ENCODE measurements at places on chromosomes 5 and 9.

GRCh38 chr5:86442036-86442745, 175.6 kb upstream of the COX7C start:
- DNase-seq, result no peak

DNA sequence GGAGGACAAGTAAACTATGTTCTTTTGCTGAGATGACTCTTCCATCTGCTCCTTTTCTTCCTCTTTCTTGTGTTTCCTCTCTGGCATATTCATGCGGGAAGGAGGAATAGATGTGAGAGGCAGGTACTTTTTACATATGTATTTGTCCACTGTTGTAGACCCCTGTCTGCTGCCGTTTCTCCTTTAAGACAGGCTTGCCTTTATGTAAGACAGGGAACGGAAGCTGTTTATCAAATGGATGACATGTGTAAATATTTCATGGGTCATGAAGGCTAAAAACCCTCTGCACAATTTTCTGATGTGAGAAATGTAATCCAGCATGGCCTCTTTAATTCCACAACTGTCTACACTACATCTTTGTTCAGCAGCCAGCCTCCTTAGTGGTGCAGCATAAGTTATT, 1525.5 kb upstream of the NUDT12 start:
- no peak for DNase-seq

DNA sequence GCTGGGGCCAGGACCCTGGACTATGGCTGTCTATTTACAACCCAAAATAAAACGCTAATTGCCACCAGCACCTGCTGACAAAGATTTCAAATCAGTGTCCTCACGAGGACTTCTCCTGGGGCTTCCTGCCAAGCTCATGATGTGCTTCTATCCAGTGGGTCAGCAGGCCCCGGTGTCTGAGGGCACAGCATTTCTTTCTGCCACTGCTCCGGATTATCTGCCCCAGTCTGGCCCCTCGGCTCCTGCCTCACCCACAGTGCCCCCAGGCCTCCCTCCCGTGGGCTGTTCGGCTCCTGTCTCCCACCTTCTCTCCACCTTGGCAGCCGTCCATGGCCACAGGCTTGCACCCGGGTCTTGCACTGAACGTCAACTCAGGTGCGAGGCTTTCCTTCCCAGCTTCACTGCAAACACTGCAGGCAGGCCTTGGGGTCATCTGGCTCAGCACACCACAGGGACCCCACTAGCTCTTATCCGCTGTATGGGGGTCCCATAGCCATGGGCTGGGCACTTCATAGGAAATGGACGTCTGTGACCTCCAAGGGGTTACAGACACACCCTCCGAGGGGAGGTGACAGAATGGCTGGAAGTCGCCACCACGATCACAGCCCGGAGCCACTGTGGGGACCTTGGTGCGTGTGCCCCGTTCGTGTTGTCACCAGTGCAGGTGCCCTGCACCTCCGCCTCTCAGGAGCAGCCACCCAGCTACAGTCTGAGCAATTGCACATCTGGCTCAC, 43.8 kb upstream of the FCN1 start:
- DNase-seq, result peak; percentile 11

GRCh38 chr5:143234162-143234842, 169.2 kb downstream of the NR3C1 start:
- DNase-seq, result no peak

GRCh38 chr5:61784341-61784740, 452.3 kb downstream of the ZSWIM6 start:
- DNase-seq, result no peak

DNA sequence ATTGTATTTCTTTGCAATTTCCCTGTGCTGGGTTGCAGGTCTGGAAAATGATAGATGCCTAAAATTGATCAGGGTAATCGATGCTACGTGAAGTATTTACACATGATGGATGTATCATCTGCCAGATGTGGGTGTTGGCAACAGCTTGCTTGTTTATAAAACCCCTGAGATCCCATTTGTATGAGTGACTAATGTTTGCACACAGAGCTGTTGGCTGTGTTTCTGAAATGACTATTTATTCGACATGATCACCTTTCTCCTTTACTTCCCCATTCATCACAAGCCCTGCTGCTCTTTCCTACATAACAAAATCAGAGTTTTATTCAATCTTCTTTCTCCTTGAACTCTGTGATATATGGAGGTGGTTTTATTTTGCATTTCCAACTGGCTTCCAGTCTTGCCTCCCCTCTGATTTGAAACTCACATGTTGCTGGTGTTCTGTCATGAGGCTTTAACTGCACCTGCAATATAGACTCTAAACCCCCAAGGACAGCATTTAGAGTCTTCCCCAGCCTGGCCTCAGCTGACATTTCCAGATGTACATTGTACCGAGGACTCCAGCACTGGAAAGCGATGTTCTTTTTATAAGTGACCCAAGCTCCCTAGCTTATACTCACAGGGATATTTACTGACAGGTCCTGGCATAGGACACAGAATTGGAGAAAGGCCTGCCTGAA, 50.7 kb upstream of the SHB start:
- DNase-seq, result no peak

DNA sequence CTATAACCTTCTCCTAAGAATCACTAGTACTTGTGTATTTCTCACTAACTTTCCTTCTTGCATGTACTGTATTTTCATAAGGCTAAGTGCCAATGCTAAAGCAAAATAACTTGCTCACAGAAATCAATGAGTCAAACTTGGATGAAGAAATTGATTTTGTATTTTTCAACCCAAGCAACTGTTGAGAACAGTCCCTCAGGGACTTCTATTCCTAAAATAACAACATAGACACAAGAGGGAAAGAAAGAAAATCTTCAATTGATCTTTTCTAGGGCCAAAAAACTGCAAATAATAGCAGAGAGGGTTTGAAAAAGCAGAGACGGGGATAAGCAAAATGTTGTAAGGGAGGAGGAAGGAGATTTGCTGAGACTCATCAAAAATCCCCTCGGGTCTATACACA, 69.8 kb downstream of the HABP4 start:
- no peak for DNase-seq

- peak; percentile 60 for DNase-seq
Observed at GRCh38 chr9:95574176-95574575, 57.4 kb upstream of the PTCH1 start.

- DNase-seq, result no peak
Observed at GRCh38 chr5:140258016-140258415, 44.9 kb downstream of the PFDN1 start.

DNA sequence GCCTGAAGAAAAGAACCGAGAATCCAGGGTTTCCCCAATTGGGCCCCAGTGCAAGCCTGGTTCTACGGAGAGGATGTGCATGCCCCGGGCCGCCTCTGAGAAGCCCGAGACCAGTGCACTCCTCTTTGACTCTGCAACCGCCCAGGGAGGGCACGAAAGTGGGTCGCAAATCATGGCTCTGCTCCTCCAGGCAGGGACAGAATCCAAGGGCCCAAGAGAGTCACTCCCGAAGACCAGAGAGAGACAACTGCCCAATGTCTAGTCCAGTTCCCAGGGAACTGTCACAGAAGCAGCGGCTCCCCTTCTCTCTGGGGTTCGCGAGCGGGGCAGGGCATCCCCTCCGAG, 107.8 kb downstream of the PSD2 start:
- DNase-seq, result no peak
